ENCODE measurements at places on chromosomes 7 and 10.
A peak's percentile ranks its signal among the peaks of the same experiment; 100 is the strongest.

- DNase-seq: no peak
Measured at GRCh38 chr10:113473011-113473410, 79.8 kb upstream of the HABP2 start.

DNA sequence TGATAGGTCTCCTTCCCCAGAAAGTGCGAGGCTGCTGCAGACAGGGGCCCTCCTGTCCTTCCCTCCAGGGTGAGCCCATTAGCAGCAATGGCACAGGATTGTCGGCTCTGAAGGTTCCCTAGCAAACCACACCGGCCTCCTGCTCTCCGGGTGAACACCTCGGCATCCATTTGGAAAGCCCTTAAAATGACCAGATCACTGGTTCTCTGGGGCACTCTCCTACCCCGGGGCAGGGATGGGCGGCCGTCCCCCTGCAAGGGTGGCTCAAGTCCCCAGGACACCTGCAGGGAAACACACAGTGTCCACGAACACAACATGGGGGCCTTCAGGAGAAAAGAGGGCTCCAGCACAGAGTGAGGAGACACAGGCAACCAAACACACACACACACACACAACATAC lies 459.1 kb downstream of the PTPRN2 start:
- no peak for DNase-seq

GRCh38 chr7:44706788-44707557 lies 41.7 kb upstream of the ZMIZ2 start:
- no peak for DNase-seq

GRCh38 chr7:112757337-112757736 lies 32.9 kb downstream of the TMEM168 start:
- DNase-seq: no peak

DNA sequence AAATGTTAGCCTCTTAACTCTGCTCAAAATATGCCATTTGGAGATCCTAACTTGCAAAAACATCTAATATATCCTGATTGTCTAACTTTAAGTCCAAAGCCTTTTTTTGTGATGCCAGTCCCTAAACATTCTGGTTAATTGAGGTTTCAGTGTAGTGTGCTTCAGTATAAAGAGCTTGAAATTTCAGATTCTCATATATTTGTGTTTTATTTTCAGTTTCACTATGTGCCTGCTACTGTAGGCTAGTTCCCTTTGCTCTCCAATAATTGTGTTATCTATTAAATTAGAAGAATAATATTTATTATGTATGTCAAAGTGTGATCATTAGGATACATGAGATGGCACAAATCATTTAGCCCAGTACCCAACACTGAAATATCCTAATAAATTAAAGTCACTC lies 1361.2 kb downstream of the XPNPEP1 start:
- DNase-seq: no peak

GRCh38 chr7:123754271-123754871 lies 5.6 kb upstream of the WASL start:
- no peak for DNase-seq

DNA sequence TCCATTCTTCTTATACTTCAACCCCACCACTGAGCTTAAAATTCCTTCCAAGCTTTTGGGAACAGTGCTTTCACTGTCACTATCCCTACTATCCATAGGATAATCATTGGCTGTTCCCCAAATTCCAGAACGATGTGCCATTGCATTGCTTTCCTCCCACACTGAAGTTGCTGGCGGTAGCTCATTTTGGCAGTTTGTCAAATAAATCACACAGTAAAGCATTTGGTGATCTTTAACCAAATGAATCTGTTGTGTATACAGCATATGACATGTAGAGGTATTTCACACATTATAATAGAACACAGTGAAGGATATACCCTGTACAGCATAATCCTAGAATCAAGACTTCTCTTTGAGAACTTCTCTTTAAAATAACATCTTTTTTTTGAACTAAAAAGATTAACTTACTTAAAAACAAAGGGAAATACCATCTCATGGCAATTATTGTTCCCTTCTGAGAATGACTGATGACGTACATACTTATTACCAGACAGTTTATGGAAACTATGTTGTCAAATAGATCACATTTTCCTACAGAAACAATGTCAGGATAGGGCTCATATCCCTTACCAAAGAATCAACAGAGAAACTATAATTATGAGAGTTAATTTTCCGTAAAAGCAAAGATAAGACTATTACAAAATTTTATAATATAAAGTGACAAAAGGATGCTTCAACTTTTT lies 93.6 kb downstream of the CTNNA3 start:
- no peak for DNase-seq

GRCh38 chr10:36256166-36256565 lies 614.1 kb upstream of the FZD8 start:
- peak; percentile 65 for DNase-seq

GRCh38 chr10:1094112-1095057 lies 38.2 kb downstream of the WDR37 start:
- no peak for DNase-seq
